NCI-H2107 (cell line): ENCODE measurements at places on chromosomes 3 and 15.

DNA sequence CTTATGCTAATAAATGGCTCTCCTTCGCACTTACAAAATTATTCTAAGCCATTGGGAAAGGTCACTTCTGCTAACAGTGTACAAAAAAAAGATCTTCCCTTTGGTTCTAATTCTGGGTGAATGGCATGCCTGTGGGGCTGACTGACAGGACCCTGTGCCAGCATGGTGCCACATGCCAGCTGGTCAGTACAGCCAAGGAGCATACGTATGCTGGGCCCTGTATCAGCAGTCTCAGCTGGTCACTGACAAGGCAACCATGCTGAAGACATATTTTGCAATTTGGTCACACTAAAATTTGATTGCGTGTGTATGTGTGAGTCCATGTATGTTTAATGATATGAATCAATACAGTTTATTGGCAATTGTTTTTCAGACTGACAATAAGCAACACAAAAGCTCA is 246.1 kb downstream of the TBL1XR1 start:
- DNase-seq: no peak

- DNase-seq: no peak
Measured at GRCh38 chr3:24451461-24452099, 43.1 kb downstream of the THRB start.

DNA sequence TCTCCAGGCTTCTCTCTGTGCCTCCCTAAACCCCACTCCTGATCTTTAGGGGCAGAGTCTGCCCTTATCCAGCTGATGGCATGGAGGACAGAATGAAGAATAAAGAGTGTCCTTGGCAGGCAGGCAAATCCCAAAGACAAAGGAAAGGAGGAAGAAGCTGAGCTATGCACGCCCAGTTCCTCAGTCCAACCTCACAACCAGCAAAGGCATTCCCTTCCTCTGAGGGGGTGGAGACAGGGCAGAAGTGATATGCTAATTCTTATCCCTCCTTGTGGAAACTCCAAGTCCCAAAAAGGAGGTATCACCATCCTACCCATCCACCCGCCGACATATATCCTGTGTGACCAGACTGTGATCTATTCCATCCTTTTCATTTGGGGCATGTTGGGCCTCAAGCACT is 10.5 kb upstream of the CCDC54 start:
- DNase-seq: no peak

- DNase-seq: peak; percentile 27
Measured at GRCh38 chr15:40906091-40906990, 12.1 kb downstream of the VPS18 start.

DNA sequence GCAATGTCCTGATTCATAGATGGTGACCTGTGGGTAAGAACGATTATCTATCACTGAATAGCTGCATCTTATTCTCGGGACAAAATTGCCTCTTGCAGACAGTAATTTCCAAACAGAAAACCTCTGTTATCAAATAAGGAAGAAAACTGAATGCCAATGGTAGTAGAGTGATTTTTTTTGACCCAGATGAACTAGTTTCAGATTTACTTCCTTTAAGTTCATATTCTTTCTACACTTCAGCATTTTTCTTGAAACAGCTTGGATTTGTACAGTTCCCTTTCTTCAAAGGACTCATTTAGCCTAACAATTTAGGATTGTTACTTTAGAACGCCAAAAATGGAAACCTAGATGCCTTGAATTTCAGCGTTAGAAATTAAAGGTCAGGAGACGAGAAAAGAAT is 14.6 kb downstream of the ETV5 start:
- DNase-seq: no peak

- no peak for DNase-seq
Measured at GRCh38 chr3:148131990-148132638, 565.6 kb upstream of the AGTR1 start.

DNA sequence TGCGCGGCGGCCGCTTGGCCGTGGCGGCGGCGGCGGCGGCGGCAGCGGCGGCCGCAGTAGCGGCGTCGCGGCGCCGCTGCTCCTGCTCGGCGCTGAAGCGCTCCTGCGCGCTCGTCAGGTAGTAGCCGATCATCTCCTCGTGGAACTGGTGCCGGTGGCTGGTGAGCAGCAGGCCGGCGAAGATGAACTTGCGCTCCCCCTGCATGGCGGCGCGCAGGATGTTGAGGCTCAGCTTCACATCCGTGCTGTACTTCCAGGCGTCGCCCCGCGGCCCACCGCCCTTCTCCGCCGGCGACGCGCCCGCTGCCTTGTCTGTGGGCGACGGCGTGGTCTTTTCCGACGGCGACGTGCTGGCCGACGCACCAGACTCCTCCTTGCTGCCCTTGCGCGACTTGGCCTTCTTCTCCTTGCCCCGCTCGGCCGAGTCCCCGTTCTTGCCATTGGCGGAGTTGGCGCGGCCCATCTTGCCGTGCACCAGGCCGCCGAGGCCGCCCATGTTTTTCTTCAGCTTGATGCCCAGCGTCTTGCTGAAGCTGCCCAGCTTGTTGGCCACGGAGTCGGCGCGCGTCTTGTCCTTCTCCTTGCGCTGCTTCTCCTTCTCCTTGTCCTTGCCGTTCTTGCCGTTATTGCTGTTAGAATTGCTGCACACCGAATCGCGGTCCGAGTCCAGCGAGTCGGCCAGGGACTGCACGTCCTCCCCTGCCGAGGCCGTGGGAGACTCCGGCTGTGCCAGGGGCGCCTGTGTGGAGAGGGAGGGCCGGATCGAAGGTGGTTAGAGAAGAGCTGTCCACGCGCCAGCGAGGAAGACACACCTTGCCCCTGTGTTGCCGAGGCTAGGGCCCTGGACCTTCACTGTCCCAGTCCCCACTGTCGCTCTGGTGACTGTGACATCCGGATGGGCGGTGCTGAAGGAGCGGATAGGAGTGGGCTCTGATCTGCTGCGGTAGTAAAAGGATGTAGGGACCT is 157.6 kb downstream of the KLF13 start:
- no peak for DNase-seq

DNA sequence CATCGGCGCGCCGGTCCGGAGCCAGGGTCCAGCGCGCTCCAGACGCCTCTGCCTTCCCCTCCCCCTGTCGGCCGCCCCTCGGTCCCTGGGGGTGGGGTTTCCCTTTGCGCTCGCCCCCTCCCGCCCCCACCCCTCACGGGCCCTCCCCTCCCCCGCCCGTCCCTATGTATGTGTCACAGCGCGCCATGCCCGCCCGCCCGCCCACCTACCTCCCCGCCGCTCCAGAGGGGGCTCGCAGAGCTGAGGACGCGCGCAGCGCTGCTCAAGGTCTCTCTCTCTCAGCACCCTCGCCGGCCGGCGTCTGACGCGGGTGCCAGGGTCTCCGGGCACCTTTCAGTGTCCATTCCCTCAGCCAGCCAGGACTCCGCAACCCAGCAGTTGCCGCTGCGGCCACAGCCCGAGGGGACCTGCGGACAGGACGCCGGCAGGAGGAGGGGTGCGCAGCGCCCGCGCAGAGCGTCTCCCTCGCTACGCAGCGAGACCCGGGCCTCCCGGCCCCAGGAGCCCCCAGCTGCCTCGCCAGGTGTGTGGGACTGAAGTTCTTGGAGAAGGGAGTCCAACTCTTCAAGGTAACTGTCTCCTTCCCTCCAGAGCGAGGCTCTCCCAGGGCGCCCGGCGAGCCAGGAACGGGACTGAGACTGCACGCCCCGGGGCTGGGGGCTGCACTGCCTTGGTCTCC is at the start of gene ACAN:
Gene ACAN (plus strand): TSS at position 196 of the 679 bp plus-strand sequence. CDS start 32,771 bp downstream, outside the sequence.
- no peak for DNase-seq
